Activated CD4-positive, alpha-beta T cell treated with anti-CD3 and anti-CD28 coated beads, Interleukin-2, Interleukin-4, amounts not matched to agents 100 ng/mL and 50 ng/mL, durations not matched to agents 16 hours and 8 hours (primary cell): ENCODE measurements at places on chromosomes 5 and 9.

DNA sequence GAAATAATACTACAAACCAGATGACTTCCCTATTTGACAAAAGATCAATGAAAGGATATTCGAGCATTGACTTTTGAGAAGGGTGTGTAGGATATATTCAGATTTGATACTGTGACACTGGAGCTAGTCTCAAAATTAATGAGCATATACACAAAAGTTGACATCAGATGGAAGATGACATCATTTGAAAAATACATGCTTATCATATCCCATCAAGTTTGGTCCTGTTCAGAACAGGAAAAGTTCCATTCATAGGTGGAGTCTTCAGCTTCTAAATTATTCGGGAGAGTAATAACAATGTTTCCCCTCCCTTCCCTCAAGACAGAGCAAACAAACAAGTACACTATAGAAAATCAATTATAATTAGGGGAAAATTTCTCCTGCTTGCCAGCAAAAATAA lies 348.3 kb downstream of the NDUFS4 start:
- DNase-seq = no peak

DNA sequence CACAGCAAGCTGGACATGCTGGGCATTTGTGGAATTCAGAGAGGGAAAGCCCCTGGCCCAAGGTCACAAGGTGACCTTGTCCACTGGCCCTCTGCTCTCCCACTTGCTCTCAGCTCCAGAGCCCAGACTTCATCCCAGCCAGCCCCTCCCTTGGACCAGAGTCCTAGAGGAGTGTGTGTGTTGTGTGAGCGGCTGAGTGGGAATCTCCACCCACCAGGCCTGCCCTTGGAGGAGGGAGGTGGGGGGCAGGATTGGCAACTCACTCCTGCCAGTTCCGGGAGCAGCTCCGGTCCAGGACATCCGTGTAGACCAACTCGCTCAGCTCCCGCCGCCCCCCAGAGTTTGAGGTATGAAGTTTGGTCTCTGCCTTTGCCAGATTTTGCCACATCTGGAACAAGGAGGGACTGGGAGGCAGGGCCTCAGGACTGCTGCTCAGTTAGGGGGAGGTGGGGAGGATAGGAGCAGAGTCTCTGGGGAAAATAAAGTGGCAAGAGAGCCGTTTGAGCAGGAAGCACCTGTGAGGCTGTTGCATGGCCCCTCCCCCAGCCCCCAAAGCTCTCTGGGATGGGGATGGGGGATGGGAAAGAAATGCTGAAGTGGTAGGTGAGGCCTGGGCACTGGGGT lies 1.4 kb downstream of the MZB1 start:
- DNase-seq = no peak

DNA sequence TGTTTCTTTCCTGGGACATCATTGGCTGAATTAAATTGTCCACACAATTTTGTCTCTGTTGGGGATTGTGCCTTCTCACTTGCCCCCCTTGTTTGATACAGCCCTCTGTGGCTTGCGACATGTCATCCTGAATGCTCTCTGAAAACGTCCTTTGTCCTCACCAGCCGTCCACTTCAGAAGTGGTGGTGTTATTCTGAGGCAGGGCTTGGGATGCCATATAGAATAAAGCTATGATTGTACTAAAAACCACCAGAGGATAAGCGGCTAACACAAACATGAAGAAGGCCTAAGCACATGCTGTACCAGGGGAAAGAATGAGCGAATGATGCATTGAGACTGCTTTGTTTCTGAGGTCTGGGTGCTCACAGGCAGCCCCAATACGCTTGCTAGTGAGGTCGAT lies 3.5 kb upstream of the SNX30 start:
- DNase-seq = no peak

DNA sequence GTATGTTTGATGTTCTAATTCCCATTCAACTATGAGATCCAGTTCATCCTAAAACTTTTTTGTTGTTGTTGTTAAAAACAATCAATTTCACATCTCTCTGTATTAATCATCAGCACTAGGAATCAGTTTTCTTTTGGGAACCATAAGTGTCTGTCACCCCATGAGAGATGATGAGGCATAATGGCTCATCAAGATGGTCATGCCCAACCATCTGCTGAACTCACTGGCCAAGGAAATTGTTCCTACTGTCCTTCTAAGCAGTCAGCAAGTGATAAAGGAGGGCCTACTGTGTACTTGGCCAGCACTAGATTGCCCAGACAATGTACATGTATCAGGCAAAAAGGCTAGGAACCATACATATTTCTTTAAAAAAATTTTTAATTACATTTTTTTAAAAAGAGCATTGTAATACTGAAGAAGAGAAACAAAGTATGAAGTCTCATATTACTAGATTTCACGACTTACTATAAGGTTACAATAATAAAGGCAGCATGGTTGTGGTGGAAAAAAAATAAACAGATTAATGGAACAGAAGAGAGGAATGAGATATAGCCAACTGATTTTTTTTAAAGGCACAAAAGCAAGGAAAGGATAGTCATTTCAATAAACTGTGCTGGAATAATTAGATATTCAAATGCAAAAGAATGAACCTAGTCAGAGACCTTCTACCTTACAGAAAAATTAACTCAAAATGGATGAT lies 458.3 kb downstream of the SPOCK1 start:
- DNase-seq = no peak

DNA sequence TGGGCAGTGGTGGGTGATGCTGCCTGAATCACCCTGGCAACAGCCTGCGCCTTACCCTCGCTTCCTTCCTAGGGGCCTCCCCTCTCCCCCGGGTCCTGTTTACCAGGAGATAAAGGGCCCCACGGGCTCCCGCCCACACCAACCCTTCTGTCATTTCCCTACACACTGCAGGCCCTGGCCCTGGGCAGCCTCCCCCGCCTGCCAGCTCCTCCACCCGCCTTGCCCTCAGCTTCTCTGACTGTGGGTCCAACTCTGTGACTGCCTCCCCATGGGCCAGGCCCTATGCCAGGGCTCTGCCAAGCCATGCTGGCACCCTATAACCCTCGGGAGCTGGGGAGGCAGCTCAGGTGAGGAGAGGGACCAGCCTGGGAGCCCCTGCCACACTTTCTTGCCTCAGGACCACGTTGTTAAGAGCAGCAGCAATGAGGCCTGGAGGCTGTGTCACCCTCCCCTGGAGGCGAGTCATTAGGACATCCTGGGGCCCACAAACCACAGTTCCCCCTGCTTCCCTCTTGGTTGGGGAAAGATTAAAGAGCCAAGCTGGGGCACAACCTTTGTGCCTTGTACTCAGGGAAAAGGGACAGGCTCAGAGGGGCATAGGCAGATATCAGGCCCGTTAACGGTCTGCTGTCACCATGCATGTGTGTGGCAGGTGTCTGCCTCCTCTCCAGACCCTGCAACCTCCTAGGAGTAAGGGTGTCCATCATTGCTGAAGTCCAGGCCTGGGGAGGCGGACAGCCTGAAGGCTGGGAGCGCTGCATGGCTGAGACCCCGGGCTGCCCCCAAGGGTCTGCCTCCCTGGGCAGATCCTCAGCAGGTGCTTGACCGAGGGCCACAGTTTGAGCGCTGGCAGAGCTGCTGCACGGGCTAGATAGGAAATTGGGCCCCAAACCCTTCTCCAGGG lies 2.8 kb downstream of the MGAT4B start:
- DNase-seq = peak; percentile 45

GRCh38 chr9:91751922-91752321 lies 198.1 kb downstream of the ROR2 start:
- no peak for DNase-seq

DNA sequence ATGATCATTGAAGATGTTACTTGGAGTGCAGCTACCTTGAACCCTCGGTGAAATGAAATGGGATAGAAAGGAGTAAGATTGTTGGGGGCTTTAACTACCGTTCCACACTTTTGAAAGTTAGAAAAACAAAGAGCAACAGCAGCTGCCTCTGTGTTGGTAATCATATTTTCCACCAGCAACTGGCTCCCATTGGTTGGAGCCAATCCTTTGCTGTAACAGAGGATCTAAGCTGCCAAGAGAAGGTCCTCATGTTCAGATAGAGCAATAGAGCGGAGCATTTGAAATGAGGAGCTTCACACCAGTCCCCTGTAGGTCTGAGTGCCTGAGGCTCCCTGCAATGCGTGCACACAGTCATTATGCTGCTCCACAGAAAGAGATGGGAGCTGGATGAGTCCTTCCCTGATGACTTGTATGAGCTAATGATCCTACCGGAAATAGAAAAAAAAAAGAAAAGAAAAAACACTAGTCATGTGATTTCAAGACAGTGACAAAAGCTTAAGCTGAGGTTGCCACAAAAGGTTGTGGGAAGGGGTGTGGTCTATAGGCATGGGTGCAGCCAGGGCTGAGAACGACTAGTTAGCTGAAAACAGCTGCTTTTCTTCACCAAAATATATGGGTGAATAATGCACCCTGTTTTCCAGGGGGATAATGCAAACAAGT lies 300.7 kb downstream of the MLLT3 start:
- DNase-seq = peak; percentile 35

DNA sequence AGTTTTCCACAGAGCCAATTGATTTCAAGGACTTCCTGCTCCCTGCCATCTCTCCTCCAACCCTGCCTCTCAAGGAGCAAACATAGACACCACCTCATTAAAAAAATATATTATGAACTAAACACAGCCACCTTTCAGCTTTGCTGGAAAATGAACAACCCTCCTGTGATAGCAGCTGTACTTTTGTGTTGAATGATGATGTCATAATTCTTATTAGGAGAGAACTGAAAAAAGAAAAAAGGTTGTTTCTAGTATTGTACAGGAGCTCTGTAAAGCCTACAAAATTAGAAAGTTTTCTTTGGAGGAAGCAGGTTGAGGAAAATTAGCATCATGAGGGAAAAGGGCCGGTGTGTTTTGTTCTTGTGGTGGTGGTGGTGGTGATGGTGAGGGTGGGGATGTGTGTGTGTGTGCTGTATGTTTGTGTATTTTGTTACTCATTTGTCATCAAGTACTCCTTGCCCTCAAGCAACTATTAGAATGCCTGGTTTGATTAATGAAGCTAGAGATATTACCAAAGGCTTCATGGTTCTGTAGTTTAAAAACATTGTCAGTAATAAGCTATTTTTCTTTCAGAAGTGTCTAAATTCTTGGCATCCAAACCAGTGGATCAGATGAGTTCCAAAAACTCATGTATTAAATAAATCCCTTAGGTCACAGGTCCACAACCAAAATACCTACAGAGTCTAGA lies 405.9 kb downstream of the TLE4 start:
- DNase-seq = no peak

- DNase-seq = peak; percentile 18
These were observed 7.1 kb upstream of the AFAP1L1 start for GRCh38 chr5:149264439-149265067.

DNA sequence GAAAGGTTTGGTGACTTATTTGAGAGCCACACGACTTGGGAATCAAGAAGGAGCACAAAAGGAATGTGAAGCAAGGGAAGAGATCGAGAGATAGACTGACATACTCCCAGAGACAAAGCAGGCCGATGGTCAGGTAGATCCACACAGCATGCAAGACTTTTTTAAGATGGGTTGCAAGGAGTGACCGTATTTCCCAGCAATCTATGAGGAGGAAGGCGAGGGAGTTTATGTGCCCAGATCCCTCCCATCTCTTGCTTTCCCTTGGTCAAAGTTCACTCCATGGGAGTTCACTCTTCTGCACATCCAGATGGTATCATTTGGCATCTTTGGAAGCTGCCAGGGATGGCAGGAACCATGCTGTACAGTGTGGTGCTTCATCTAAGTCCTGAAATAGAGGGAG lies 148.9 kb downstream of the RMI1 start:
- DNase-seq = no peak

DNA sequence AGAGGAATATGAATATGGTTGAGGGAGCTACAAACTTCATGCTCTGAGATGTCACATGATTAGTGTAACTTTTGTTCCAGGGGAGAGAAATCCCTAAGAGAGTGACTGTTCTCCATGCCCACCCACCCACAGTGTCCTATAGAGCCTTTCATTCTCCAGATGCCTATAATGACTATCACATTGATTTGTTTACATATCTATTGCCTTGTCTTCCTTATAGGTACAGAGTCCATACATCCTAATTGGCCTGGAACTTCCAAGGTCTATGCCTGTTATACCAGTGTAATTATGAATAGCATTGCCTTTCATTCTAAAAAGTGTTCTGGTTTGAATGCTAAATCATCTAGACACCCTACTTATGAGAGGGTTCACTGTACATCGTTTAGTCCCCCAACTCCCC lies 475.4 kb downstream of the RAB3C start:
- no peak for DNase-seq

DNA sequence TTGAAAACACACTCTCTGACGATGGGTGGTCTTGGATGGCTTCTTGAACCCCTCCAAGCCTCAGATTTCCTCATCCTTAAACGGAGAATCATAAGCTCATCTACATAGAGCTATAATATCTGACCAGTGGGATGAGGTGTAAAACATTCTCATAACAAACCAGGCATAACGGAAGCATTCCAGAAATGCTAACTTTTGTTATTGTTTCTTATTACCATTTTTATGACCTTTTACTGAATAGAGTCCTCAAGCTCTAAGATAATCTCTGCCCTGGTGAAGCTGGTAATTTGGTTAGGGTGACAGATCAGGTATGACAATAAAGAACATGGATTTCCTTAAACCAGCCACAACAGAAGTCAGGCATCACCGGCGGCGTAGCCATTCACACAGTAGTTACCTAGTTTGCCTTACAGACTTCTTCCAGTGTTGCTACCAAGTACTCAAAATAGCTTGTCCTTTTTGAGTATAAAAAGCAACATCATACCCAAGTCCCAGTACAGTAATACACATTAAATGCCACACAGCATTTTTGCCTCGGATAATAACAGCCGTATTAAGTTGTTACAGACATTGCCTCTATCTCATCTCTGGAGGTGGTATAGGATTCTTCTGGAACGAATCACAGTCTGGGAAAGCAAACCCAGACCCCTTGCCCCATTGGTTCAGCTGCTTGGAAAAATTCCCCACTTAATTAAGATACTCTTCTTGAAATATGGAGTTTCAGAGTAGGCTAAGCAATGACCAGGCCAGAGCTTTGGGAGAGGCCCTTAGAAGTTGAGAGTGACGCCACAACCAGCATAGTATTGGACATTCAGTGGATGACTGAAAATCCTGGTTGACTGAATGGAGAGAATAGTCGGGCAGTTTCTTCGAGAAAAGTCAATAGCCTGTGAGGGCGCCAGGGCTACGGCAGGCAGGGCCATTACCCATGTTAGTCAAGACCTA lies 252.5 kb downstream of the SLIT3 start:
- no peak for DNase-seq

- DNase-seq = peak; percentile 94
These were observed 849 bp upstream of the MGAT1 start for GRCh38 chr5:180803181-180804128.

GRCh38 chr5:55472642-55473041 lies 62.1 kb downstream of the PLPP1 start:
- DNase-seq = no peak

DNA sequence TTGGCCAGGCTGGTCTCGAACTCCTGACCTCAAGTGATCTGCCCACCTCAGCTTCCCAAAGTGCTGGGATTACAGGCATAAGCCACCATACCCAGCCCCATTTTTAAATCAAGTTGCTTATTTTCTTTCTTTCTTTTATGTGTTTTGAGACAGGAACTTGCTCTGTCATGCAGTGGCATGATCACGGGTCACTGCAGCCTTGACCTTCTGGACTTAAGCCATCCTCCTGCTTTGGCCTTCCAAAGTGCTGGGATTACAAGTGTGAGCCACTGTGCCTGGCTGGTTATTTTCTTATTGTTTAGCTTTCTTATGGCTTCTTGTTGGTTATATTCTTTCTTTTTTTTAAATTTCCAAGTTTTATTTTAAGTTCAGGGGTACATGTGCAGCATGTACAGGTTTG lies 79.7 kb upstream of the C5orf63 start:
- DNase-seq = no peak

GRCh38 chr5:78706825-78707224 lies 58.3 kb upstream of the LHFPL2 start:
- DNase-seq = no peak

- no peak for DNase-seq
These were observed 600.2 kb upstream of the TLE4 start for GRCh38 chr9:78971540-78971939.
